Activated CD4-positive, alpha-beta memory T cell treated with anti-CD3 and anti-CD28 coated beads, Interleukin-2, amount 10 ng/mL, durations not matched to agents 7 days and 5 days (primary cell): ENCODE measurements at places on chromosomes 7 and 10.

GRCh38 chr10:49571388-49571787 lies 32.5 kb upstream of the ERCC6 start:
- no peak for DNase-seq
- H3K4me1 ChIP-seq, result peaks cover 16% of the 10 kb centered on the region
- no peak overlapping the region for H3K4me3 ChIP-seq
- no peak overlapping the region for H3K27ac ChIP-seq
- peaks cover 25% of the 10 kb centered on the region for H3K27me3 ChIP-seq
- no peaks in the 10 kb centered on the region for H3K36me3 ChIP-seq

DNA sequence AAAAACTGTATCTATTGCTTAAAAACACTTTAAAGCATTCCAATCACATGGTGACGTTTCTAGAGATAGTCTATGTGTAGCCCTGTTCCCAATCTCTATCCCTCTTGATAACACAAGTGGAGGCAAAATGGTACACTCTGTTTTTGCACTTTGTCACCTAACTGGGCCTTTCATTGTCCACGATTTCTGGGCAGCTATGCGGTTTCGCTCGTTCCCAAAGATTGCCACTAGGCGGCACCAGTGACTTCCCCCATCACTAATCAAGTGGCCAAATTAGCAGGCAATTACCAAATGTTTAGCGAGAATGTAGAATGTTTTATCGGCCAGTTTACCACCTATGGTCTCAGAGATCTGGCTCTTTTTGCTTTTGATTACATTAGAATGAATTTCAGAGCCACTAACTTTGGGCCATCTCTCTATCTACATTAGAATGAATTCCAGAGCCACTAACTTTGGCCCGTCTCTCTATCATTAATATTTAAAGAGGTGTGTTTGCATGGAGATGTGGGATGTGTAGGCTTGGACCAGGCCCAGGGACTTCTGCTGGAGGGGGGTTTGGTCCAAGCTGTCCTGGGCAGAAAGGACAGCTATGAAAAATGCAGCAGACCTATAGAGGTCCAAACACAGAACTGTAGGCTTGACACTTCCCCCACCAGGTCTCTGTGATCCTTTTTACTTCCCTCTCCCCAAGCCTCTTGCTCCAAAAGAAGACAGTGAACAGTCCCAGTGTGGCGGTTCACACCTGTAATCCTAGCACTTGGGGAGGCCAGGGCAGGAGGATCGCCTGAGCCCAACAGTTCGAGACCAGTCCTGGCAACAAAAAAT lies 90.1 kb downstream of the EPC1 start:
- peaks cover 27% of the 10 kb centered on the region for H3K4me1 ChIP-seq
- H3K36me3 ChIP-seq, result no peaks in the 10 kb centered on the region
- H3K4me3 ChIP-seq, result no peak overlapping the region
- H3K27me3 ChIP-seq, result no peaks in the 10 kb centered on the region
- H3K27ac ChIP-seq, result no peak overlapping the region

DNA sequence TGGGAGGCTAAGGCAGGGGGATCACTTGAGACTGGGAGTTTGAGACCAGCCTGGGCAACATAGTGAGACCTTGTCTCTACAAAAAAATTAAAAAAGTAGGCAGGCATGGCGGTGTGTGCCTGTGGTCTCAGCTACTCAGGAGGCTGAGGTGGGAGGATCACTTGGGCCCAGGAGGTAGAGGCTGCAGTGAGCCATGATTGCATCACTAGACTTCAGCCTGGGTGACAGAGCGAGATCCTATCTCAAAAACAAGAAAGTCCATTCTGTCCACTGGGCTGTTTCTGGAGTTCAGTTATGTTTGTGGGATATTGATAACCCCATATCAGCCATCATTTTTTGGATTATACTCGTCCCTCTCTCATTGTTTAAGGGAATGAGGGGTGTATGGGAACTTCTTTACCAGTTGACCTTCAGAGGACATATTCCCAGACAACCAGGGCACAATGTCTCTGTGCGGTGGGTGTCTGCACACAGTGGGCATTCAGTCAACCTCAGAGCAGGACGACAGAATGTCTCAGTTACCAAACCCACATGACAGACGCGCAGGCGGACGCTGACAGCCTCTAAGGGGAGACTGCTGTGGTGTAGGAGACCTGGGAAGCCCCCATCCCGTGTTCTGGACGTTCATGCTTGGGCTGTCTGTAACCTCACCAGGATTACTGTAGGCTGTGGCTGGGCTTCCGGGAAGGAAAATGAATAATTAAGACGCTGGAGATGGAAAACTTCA lies 69.4 kb downstream of the CARD11 start:
- H3K27me3 ChIP-seq, result no peaks in the 10 kb centered on the region
- no peak overlapping the region for H3K4me3 ChIP-seq
- H3K27ac ChIP-seq, result no peak overlapping the region

GRCh38 chr7:29598613-29599012 lies 35.0 kb downstream of the PRR15 start:
- H3K27ac ChIP-seq, result no peak overlapping the region
- no peak for DNase-seq
- no peaks in the 10 kb centered on the region for H3K4me1 ChIP-seq
- peaks cover 1% of the 10 kb centered on the region for H3K27me3 ChIP-seq
- H3K4me3 ChIP-seq, result no peak overlapping the region
- no peaks in the 10 kb centered on the region for H3K36me3 ChIP-seq

DNA sequence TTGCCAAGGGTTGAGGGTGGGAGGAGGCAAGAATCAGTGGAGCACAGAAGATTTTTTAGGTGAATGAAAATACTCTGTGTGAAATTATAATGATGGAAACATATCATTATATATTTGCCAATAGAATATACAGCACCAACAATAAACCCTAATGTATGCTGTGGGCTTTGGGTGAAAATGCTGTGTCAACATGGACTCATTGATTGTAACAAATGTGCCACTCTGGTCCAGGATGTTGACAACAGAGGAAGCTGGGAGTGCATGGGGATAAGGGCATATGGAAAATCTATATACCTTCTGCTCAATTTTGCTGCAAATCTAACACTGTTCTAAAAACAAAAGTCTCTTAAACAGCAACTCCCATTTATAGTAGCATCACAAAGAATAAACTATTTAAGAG lies 114.3 kb downstream of the LYZL1 start:
- no peak overlapping the region for H3K4me3 ChIP-seq
- no peaks in the 10 kb centered on the region for H3K36me3 ChIP-seq
- H3K4me1 ChIP-seq, result no peaks in the 10 kb centered on the region
- H3K27ac ChIP-seq, result no peak overlapping the region
- no peak for DNase-seq

- no peak for DNase-seq
- H3K4me3 ChIP-seq, result peak overlapping the region; percentile 95
- no peaks in the 10 kb centered on the region for H3K27me3 ChIP-seq
- H3K27ac ChIP-seq, result peak overlapping the region; percentile 86
- H3K36me3 ChIP-seq, result peaks cover 27% of the 10 kb centered on the region
These were observed 1.2 kb downstream of the EIF4H start for GRCh38 chr7:74175340-74175739.

DNA sequence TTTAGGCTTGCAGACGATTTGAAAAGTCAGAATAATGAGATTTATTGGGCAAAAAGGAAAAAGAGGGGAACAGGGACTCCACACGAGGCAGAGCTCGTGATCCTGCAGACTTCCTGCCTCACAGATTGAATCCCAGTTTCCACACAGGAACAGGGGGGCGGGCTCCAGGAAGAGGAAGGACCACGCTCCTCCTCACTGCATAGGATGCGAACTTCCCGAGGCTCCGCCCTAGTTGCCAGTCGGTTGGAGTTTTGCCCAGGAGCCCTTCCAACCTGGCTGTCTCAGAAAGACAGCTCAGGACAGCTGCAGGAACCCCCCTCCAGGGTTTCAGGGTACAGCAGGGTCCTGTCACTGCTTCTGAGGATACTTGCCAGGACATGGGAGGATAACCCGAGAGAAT lies 488.3 kb upstream of the ADARB2 start:
- H3K27me3 ChIP-seq, result no peaks in the 10 kb centered on the region
- H3K27ac ChIP-seq, result no peak overlapping the region
- no peak overlapping the region for H3K4me3 ChIP-seq
- H3K36me3 ChIP-seq, result no peaks in the 10 kb centered on the region

DNA sequence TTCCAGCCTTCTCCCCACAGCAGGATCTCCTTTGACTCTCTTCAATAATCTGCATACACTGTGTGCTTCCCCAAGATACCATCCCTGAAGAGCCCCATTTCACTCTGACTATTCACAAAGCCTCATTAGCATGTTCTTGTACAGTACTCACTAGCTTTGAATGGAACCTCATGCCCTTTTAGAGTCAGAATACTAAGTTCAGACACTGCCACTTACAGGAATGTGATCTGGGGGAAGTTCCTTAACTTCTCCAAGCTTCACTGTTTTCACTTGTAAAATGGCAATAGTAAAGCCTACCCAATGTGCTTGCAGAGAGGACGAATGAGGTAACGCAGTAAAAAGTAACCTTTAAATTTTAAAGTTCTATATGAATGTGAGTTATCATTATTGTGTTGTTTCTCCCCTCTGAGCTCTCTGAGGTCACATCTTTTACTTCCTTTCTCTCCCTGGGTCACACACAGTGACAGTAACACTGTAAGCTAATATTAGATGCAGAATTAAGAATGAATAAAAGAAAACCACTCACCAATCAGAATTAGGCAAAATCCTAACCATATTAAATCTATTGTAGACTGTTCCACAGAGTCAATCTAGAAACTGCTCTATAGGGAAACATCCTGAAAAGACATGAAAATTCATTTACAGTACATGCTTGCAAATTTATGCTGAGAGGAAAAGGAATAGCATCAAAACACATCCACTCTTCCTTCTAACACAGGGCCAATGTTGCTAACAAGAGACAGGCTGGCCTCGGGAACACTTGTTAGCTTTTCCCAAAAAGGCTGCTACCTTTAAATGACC lies 64.2 kb upstream of the IL6 start:
- H3K4me3 ChIP-seq, result no peak overlapping the region
- H3K36me3 ChIP-seq, result peaks cover 8% of the 10 kb centered on the region
- no peak overlapping the region for H3K27ac ChIP-seq

DNA sequence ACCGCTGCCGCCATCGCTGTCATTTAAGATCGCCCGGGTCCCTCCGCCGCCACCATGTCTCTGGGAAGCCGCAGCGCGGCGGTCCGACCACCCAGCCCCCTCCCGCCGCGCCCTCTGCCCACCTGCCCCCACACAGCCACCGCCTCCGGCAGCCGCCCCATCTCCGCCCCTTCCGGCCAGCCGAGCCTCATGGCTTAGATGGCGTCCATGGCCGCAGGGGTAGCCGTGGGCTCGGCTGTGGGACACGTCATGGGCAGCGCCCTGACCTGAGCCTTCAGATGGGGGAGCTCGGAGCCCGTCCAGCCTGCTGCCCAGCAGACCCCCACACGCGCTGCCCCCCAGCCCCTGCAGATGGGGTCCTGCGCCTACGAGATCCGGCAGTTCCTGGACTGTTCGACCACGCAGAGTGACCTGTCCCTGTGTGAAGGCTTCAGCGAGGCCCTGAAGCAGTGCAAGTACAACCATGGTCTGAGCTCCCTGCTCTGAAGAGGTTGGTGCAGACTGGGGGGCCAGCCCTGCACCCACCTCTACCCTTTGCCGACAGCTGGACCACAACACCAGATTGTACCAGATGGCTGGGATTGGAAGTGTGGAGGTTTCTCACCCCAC lies 38.0 kb upstream of the TARP start:
- peaks cover 38% of the 10 kb centered on the region for H3K4me1 ChIP-seq
- no peaks in the 10 kb centered on the region for H3K27me3 ChIP-seq
- no peak for DNase-seq
- peak overlapping the region; percentile 77 for H3K27ac ChIP-seq
- no peaks in the 10 kb centered on the region for H3K36me3 ChIP-seq

- H3K36me3 ChIP-seq, result no peaks in the 10 kb centered on the region
- no peak overlapping the region for H3K4me3 ChIP-seq
- no peak overlapping the region for H3K27ac ChIP-seq
- no peaks in the 10 kb centered on the region for H3K4me1 ChIP-seq
These were observed 355.0 kb downstream of the GLRX3 start for GRCh38 chr10:130491011-130491692.

DNA sequence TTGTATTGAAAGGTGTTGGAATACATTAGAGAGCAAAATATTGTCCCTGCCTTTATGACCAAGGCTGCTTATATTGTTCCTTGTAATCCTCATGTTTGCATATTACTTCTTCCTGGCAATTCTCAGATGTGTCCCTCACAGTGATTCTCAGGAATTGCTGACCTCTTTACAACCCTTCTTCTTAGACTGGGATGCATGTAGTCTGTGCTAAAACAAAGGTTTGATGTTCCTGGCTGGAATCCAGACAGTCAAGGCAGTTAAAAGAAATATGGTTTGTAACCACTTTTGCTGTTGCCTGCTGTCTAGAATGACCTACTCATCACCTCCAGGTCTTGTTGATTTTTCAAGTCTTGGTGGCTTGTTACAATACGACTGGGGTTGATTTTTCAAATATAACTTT lies 367.6 kb downstream of the HGF start:
- H3K36me3 ChIP-seq, result no peaks in the 10 kb centered on the region
- H3K27ac ChIP-seq, result no peak overlapping the region
- no peaks in the 10 kb centered on the region for H3K4me1 ChIP-seq

DNA sequence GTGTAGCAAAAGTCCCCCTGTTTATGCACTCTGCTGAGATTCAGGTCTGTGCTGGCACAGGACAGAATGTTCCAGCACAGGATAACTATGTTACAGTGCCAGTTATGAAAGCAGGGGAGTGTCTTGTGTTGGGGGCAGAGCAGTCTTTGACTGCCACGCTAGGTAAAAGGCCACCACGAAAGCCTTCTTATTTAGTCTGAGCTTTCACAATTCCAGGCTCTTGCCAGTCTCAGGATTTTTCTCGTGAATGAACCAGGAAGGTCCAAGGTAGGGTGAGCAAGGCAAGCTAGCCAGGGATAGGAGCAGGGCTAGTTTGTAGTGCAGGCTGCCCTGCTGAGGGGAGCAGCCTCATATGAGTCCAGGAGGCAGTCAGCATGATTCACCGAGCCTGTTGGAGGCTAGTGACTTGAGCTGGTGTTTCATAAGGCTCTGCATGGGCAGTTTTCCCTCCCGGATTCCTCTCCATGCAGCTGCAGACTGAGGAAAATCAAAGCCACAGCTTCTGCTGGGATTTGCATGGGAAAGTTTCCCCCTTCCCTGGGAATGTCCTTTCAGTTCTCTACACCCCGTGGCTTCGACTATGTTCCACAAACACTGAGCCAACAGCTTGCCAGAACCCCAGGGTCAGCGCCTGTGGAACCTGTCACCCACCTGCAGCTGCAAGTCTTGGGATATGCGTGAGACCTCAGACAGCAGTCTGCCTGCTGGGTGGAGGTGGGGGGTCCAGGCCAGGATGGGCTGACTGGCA lies 112.3 kb downstream of the JCAD start:
- no peak overlapping the region for H3K4me3 ChIP-seq
- DNase-seq, result no peak
- no peaks in the 10 kb centered on the region for H3K36me3 ChIP-seq
- H3K27ac ChIP-seq, result no peak overlapping the region
- peaks cover 11% of the 10 kb centered on the region for H3K4me1 ChIP-seq
